ENCODE measurements at places on chromosomes 11 and 22.

DNA sequence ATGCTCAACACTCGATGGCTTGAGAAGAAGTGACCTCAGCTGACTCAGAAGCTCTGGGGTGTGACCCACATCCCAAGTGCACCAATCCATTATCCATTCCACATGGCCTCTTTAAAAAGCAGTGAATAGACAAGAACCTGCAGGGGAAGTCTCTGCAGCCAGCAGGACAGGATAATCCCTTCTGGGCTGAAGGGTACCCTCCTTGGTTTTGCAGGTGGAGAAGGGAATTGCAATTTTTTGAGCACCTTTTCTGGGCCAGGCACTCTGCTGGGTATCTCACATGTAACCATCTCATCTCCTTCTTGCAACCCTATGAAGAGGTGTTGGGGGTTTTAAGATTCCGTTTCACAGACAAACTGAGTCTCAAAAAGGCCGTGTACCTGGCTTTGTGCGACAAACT is 76.6 kb downstream of the MYO18B start:
- no peak for DNase-seq

- no peak for DNase-seq
Measured at GRCh38 chr11:10478574-10479550, 23.8 kb downstream of the AMPD3 start.

DNA sequence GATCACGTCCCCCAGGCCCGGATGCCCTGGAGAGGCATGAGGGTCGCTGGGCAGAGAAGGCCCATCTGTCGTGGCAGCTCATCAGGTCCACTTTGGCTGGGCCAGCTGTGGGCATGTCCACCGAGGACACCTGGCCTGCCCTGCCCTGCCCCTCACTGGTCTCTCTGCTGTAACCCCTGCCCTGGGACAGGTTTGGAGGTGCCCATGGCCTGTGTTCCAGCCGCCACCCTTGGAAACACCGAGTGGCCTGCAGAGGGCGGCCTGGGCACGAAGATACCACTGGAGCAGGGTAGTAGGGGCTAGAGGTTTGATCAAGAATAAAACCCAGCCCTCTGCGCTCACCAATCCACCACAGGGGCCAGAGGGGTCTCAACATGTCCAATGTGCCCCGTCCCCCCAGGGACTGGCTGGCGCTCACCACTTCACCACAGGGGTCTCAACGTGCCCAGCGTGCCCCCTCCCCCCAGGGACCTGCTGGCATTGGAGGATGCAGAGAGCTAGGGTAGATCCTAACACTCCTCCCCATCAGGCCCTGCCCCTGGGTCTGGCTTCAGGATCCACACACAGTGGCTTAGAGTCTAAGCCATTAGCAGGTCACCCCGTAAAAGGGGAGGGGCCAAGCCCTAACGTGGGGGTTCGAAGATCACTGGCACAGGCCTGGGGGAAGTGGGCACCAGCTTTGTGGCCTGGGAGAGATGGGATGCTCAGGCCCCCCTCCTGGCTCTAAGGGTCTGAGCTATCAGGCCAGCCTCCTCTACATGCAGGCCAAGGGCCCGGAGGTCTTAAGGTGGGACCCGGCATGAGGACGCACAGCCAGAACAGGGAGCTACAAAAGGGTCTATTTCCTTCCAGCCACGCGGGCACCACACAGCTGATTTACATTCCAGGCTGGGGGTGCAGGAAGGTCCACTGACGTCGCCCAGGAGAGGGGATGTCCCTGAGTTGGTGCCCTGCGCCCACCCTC is 1.3 kb upstream of the HDAC10 start:
- DNase-seq, result peak; percentile 12

DNA sequence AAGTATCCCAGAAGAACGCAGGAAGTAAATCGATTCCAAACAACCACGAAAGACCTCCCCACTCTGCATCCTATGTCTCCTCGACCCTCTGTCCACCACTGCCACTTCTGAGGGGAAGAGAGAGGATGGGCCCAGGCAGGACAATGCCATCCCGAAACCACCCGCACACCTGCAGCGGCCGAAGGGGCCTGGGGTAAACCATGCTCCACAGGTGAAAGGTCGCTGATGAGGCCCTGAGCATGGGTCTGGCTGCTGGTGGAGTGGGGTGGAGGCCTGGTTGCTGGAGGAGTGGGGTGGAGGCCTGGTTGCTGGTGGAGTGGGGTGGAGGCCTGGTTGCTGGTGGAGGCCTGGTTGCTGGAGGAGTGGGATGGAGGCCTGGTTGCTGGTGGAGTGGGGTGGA is 13.1 kb downstream of the TOLLIP start:
- DNase-seq, result no peak

GRCh38 chr11:72981080-72981479 is 161.0 kb downstream of the FCHSD2 start:
- DNase-seq, result no peak

DNA sequence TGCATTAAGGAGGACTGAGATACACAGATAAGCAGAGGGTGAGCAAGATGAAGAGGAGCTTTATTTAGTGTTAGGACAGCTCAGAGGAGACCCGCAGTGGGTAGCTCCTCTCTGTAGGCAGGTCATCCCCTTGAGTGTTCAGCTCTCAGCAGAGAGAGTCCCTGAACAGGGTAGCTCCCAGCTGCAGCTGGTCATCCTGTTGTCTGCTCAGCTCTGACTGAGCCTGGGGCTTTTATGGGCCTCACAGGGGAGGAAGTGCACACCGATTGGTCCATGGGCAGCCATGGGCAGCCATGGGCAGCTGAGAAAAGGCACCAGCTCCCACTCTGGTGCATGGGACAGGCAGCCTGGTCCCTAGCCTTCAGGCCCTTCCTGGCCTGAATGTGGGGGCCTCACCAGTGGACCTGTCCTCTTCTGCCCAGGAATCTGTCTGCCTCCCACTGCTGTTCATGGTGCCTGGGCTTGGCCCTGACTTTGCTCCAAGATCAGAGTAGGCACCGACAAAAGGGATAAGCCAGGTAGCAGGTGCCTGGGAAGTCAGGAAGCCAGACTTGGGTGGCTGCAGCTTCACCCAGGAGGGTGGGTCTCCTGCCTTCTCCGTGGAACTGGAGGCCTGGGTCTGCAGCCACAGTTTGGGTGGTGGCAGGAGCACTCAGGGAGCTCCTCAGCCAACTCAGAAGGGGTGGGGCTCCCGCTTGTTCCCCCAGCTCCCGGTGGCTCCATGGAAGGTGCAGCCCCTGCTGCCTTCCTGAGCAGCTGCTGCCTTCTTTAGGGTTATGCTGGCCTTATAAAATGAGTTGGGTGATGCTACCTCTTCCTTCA is 54.7 kb downstream of the MYEOV start:
- no peak for DNase-seq

GRCh38 chr11:1780700-1781592 is 17.2 kb upstream of the CTSD start:
- DNase-seq, result no peak

DNA sequence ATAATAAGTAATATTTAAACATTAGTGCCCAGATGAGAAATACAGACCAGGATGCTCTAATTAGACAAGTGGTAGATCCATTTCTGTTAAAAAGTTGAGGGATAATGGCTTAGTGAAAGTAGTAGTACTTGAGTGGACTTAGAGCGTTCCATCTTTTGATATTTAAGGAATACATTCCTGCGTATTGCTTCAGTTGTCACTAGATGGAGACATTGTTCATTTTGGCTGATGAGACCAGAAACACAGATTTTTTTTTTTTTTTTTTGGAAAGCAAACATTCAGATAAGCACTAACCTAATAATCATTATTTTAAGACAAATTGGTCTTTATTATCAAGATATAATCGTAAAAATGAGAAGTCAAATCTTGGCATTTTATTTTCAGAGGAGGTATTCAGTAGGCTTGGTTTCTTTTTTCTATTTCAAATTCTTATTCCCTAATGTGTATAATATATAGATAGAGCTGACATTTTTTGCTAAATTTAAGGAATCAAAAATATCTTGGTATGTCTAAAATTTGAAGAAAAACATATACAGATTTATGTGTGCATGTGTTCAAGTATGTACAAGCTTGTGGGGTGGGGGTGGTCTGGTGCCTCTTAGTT is 92.9 kb downstream of the DYNC2H1 start:
- DNase-seq, result peak; percentile 71

GRCh38 chr22:44154436-44154942 is 26.2 kb upstream of the PARVG start:
- no peak for DNase-seq

DNA sequence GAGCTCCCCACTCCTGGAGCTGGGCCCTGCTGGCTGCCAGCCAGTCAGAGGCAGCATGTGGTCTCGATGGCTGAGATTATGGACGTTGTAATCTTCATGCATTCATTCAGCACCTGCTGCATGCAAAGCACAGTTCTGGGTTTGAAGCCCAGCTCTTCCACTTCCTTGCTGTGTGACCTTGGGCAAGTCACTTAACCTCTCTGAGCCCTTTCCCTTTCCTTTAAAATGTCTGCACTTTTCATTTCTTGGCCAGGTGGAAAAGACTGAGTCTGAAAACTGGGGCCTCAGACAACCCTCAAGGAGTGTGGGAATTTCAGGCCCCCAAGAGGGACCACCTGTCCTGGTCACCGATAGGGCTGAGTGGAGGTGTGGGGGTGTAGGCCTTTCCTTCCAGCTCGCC is 24.6 kb upstream of the MYEOV start:
- no peak for DNase-seq

- no peak for DNase-seq
Measured at GRCh38 chr11:16292167-16292859, 64.0 kb downstream of the SOX6 start.

DNA sequence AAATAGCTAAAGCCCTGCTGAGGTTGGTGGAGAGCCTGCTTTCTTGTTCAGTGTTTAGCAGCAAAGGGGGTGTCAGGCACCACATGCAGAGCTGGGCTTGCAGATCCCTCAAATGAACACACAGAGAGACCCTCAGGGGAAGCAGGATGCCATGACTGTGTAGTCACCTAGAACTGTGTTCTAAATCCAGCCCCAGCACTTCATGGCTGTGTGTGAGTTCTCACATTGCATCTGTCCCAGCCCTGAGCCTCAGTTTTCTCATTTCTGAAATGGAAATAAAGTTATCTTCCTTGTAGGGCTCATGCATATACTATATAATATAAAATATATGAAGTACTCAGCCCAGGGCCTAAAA is 47.1 kb downstream of the CWC15 start:
- no peak for DNase-seq

DNA sequence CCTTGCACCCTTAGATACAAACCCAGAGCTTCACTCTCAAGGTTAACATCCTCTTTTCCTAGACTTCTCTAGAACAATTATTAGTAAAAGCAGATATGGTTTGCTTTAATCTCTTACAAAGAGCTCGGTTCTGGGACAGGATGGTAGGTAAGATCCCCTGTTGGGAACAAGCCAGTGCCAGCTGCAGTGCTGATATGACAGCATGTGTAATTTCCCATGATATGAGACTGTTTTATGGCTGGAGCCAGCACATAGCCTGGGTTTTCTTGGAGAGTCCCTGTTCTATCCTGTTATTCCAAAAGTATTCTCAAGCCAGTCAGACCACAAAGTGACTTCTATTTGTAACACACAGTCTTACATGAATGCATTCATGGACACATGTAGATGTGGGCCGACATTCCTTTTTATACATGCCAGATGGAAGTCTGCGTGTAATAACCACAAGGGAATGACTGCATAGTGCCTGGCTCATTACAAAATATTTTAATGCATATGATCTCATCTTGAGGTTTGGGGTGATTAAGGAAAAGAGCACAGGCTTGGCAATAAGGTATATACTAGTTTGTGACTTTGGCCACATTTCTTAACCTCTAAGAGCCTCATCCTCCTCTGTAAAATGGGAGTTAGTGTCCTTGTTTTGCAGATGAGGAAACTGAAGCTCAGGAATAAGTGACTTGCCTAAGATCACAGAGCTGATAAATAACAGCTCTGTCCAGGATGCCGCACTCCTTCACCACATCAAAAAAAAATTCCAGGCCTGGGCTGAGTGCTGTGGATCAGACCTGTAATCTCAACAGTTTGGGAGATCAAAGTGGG is 21.8 kb downstream of the CLMP start:
- DNase-seq, result no peak

- DNase-seq, result no peak
Measured at GRCh38 chr11:4641501-4641900, 2.3 kb upstream of the OR51E1 start.

GRCh38 chr22:44037519-44038375 is 13.6 kb downstream of the PARVB start:
- no peak for DNase-seq

- DNase-seq, result no peak
Measured at GRCh38 chr11:72828692-72829101, 14.5 kb downstream of the ATG16L2 start.

DNA sequence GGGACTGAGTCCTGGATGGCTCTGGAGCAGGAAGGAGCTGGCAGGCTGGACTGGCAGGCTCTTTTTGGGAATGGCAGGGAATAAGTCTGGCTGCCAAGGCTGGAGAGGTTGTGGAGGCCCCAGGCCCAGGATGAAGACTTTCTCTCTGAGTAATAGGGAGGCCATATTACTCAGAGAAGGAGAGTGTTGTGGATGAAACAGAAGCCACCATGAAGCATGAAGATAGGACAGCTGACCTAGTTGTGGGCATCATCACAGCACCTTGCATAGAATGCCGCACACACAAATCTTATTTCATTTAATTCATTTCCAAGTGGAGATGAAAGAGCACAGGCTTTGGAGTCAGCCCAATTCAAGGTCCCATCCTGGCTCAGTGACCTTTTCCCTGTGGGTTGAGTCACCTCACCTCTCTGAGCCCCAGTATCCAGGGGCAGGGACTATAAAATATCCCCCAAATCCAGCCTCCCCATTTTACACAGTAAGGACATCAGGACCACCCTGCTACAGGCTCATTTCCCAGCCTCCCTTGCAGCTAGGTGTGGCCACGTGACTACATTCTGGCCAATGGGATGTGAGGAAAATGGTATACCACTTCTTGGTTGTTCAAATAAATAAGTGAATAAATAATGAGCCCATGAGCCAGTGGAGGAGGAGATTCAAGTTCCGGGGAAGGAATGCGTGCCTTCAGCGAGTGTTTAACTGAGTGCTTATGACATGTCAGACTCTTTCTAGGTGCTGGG is 9.4 kb downstream of the CYTH4 start:
- no peak for DNase-seq

DNA sequence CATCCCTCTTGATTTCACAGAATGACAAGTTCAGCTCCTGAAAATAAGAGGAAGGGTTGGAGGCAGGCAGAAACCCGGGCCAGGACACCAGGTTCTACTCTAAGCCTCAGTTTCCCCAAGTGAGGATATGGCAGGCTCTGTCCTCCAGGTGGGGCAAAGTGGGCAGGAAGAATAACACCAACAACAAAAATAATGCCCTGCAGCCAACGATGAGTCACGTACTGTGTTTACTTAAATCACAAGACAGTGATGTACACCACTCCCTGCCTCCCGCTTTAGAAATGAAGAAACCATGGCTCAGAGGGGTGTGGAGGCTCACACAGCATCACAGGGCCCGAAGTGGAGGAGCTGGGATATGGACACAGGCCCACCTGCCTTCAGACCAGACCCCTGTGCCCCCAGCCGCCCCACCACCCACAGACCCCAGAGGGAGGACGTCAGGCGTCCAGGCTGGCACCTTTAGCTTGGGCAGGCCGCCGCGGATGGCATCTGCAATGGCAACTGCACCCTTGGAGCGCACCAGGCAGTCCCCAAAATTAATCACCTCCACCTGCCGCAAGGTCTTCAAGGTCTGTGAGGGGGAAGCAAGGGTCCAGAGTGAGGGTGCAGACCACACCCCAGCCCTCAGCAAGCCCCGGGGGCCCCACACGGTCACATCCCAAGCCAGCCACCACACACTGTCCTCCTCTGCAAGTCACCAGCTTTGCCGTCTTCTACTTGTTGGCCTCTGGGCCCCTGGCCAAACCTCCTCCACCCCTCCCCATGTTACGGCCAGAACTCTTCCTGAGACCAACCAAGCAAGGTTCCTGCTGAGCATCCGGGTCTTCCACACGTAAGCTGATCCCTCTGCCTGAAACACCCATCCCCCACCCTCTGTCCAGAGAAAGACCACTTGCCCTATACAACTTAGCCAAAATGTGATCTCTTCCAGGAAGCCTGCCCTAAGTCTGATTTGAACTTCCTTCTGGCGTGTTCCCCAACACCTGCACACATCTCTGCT is 15.8 kb upstream of the CHADL start:
- DNase-seq, result no peak

Measured in NCI-H1417 (cell line).